ENCODE measurements at places on chromosomes 1 and 21.
A peak's percentile ranks its signal among the peaks of the same experiment; 100 is the strongest.

DNA sequence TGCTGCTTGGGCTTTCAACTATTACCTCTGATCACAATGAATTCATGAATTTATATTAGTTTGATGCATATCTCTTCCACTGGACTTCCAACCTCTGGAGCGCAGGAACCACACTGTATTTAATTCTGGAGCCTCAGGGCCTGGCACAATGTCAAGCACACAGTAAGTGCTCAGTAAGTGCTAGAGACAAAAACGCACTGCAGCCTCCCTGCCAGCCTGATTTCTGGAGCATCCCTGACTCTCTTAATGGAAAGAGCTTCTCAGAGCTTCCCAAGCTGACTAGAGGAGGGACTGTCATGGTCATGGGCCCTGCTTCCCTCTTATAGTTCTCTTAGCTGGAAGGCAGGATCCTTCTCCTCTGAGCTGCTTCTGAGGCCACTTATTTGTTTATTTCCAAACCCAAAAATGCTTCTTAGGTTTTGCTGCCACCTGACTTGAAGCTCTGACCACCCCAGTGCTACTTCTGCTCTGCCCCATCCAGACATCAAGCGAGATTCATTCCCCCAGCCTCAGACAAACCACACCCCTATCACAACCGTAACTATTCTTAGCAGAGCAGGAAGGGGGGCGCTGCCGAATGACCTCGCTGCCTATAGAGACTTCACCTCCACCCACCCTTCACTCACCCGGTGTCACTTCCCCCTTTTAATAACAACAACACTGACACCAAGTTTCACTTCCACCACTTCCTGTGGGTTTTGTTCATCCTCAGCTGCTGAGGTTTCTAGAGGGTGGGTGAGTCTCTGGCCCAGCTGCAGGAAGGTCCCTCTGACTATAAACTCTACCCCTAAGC lies 33.6 kb downstream of the NUAK2 start:
- DNase-seq: no peak

- DNase-seq: no peak
These were observed 23.8 kb downstream of the PIP5K1A start for GRCh38 chr1:151222130-151222529.

DNA sequence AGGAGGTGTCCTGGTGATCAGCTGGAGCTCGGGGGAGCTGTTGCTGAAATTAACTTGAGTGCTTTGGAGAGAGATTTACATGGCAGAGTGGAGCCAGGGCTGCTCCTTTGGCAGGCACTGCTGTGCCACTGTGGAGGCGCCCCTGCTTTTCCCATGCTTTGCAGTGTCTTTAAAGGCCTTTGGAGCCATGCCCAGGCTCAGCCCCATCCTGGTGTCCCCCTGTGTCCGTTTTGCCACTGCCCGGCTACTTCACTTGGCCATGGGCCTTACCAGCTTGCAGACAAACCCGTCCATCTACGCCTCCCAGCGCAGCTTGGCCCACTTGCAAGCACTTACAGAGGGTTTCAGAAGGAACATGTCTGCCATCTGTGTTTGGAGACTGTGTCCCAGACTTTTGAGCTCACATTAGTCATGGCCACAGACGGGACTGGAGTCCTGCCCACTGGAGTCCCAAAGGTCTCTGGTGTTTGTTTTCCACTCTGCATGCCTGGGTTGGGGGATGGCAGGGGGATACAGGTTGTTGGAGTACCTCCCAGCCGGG lies 18.2 kb upstream of the LAMTOR5 start:
- DNase-seq: no peak

DNA sequence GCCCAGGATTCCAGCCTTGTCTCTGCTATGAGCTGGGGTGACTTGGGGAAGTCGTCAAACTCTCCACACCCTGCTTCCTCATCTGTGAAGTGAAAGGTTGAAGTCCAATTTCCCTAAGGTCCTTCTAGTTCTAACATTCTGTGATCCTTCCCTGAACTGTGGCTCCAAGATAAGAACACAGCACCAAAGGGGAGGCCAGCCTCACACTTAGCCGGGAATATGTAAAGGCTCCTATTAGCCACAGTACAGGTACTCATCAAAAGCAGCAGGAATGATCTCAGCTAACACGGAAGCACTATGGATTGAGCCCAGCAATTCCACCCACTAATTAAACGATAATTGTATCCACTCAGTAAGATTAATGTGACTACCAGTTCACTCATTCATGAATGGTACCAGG lies 4.0 kb downstream of the SLC30A10 start:
- no peak for DNase-seq

- peak; percentile 59 for DNase-seq
These were observed 33.8 kb upstream of the CSF3R start for GRCh38 chr1:36516372-36517010.

GRCh38 chr1:191460234-191460633 lies 698.0 kb upstream of the RGS18 start:
- no peak for DNase-seq

- DNase-seq: no peak
These were observed 244.8 kb downstream of the DNM3 start for GRCh38 chr1:172086137-172086536.

- peak; percentile 96 for DNase-seq
These were observed at the start of gene ACP6 for GRCh38 chr1:147670319-147671001. ACP6 (minus strand) TSS chr1:147670524; CDS start chr1:147670048, 476 bp downstream.

DNA sequence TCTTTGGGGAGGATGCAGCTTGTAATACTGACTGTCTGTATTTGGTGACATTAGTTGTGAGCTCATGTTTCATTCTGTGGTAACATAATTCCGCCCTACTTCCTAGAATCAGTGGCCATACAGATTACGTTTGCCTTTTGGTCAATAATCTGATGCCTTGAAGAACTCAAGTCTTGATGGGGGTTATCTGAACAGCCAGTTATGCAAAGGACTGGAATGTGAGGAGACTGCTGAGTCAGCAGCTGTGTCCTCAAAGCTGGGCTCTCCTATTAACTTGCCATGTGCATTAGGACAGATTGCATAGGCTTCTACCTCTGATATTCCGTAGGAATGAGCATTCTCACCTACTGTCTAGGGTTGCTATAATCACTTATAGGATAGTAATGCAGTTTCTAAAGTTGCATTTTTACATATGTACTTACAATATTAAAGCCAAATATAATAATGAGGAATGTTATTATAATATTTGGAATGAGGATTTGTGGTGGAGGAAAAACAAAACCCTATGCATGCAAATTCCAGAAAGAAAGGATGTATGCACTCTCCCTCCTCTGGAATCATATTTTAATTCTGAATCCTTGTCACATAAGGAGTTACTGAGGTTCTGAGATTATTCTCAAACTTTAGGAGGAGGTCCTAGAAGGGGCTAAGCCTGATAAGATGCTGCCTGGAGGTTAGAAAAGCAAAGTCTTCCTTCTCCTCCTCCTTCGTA lies 116.0 kb downstream of the NOS1AP start:
- DNase-seq: no peak

DNA sequence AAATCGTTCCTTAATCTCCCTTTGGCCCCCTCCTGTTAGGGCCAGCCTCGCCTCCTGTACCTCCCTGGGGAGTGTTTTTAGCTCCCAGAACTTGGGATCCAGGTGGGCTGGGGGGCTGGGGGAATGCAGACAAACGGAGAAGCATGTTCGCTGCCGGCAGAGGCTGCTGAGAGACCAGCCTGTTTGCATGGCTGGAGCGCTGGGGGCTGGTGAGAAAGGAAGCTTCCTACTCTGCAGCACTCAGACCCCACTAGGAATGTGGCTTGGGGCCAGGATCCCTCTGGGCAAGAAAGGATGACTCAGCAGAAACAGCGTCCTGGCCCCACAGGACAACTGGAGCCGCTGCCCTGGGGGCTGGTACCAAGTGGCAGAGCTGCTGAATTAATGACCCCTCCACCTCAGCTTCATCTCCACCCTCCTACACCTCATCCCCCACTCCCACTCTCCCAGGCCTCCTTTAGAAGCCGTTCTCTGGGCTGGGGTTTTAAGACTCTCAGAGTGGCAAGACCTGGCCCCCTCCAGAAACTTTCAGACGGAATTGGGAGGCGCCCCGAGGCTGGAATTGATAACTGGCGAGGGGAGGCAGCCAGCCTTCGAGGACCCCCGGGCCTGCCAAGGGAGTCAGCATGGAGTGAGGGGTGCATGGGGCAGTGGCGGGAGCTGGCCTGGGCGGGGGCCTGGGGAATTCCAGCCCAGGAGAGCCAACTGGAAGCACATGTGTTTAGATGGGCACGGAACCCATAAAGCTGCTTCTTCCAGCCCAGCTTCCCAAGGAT lies 28.5 kb upstream of the EPS8L3 start:
- peak; percentile 58 for DNase-seq

DNA sequence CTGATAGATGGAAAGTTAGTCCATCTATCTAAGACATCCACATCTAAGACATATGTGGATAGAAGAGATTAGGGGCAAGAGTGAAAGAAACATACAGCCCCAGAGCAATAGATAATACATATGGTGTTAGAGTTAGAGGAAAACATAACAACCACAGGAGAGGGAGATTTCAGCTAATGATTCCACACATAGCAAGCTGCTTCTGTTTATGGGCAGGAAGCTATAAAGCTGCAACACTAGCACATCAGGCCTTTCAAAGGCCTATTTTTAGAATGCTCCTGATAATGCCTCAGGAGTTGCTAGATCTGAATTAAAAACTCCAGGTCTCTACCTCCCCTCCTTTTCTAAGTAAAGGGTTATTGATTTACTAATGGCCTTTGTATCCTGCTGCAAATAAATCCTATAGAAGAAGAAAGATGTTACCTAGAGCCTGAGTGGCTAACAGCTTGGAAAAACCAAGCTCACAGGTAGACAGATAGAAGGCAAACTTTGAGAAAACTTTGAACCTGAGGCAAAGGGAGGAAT lies 36.1 kb downstream of the BRINP2 start:
- DNase-seq: no peak

GRCh38 chr1:6206520-6206855 lies 569 bp downstream of the RNF207 start:
- no peak for DNase-seq

GRCh38 chr1:31705080-31705866 lies 1.5 kb upstream of the COL16A1 start:
- no peak for DNase-seq

DNA sequence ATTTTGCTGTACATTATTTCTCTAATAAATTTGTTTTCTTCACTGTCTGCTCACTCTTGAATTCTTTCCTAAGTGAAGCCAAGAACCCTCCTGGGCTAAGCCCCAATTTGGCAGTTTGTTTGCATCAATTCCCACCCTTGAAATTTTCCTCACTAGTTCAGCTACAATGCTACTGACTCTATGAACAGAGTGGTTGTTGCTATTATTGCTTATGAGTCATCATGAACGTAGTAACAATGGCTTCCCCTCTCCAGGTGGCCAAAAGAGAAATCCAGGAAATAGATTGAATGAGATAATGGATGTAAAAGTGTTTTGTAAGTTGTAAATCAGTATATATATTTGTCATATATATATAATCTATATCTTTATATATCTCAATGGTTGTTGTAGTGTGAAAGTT lies 193.0 kb downstream of the URB2 start:
- DNase-seq: no peak

- DNase-seq: no peak
These were observed 1.8 kb downstream of the TRIM46 start for GRCh38 chr1:155175281-155175926.

DNA sequence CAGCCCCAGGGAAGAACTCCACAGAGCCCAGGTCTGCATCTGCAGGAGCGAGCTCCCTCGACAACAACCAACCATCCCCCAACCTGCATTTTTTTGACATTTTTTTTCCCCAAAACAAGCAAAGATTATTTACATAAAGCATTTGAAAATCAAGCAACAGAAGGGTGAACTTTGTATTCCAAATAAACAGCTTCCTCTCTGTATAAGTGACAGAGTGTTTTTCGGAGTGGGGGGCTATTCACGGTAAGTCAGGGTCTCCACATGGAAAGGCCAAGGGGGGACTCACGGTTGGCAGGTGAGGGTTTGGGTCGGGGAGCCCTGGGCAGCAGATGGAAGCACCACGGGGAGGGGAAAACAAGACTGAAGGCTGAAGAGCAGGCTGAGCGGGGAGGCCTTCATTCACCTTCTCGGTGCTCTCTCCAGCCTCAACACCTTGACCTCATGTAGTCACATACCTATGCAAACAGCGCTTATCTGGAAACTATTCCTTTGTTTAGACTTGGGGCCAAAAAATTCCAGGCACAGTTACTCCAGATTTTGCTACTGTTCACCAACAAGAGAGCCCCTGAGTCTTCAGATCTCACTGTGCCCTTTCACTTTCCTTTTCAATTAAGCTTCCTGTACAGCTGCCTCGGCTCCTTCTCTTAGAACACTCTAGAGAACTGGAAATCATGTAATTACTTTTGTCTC lies 27.6 kb downstream of the C2CD2 start:
- DNase-seq: no peak

GRCh38 chr1:29511436-29511835 lies 275.1 kb downstream of the PTPRU start:
- no peak for DNase-seq

DNA sequence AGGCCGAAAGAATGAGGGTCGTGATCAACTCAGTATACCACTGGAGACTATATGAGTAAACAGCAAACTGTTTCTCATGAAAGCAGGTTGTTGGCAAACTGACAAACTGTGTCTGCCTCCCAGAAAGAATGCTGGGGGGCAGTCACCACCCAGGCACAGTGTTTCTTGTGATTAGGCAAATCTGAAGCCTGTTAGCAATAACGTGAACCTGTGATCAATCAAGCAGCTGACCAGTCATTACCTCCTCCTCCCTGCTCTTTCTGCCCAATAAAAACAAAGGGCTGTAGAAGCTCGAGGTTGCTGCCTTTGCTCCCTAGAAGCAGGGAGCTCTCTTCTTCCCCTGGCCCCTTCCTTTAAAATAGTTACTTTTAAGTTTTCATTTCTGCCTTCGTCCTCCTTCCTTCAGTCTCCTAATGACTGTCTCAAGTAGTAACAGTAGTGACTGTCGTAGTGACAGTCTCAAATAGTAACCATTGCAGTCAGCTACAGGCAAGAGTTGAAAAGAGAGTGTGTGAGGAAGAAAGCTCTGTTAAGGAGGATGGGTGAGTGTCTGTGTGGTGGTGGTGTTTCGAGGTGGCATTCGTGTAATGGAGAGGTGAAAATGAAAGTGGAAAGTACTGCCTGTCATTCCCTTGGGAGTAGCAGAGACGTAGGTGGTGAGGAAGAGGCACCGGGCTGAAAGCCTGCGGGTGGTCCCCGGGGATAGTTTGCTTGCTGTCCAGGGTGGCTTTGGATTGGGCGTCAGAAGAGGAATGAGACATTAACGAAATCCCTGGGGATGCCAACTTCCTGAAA lies 14.5 kb downstream of the HHAT start:
- DNase-seq: no peak

- DNase-seq: no peak
These were observed 51.6 kb downstream of the ZMYM4 start for GRCh38 chr1:35319988-35320713.

GRCh38 chr1:54811739-54812655 lies 10.9 kb upstream of the TTC22 start:
- DNase-seq: no peak

GRCh38 chr1:218304281-218305039 lies 19.4 kb downstream of the RRP15 start:
- DNase-seq: peak; percentile 77

- DNase-seq: peak; percentile 92
These were observed 48.1 kb downstream of the SPATA46 start for GRCh38 chr1:162328512-162328911.

GRCh38 chr21:34220556-34221195 lies 143.1 kb upstream of the KCNE2 start:
- DNase-seq: no peak
